Activated naive CD8-positive, alpha-beta T cell treated with anti-CD3 and anti-CD28 coated beads, Interleukin-2, amount 50 U/mL, for 16 hours (primary cell): ENCODE measurements at places on chromosomes 11 and 22.

DNA sequence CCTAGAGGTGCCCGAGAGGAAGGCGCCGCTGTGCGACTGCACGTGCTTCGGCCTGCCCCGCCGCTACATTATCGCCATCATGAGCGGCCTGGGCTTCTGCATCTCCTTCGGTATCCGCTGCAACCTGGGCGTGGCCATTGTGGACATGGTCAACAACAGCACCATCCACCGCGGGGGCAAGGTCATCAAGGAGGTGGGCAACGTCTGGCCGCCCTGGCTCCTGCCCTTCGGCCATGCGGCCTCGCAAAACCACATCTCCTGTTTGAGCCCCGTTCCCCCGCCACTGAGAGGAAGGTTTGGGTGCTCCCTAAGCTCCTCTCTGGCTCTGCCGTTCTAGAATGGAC, 3.4 kb downstream of the SLC17A6 start:
- DNase-seq, result no peak

DNA sequence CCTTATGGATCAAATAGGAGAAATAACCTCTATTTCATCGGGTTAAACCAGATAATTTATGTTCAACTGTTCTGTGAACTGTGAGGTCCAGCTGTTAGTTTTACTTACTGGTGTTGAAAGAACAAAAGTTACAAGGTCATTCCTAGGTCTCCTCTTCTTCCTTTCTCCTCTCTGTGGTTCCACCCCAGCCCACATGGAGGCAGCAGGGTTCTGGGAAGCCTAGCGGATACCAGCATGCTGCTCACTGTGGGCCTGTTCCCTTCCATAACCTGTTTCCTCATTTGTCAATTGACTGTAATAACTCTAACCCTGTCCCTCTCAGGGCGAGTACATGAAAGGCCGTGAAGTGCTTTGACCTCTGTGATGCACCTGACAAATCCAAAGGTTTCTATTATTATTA, 27.8 kb downstream of the RELT start:
- DNase-seq, result no peak

DNA sequence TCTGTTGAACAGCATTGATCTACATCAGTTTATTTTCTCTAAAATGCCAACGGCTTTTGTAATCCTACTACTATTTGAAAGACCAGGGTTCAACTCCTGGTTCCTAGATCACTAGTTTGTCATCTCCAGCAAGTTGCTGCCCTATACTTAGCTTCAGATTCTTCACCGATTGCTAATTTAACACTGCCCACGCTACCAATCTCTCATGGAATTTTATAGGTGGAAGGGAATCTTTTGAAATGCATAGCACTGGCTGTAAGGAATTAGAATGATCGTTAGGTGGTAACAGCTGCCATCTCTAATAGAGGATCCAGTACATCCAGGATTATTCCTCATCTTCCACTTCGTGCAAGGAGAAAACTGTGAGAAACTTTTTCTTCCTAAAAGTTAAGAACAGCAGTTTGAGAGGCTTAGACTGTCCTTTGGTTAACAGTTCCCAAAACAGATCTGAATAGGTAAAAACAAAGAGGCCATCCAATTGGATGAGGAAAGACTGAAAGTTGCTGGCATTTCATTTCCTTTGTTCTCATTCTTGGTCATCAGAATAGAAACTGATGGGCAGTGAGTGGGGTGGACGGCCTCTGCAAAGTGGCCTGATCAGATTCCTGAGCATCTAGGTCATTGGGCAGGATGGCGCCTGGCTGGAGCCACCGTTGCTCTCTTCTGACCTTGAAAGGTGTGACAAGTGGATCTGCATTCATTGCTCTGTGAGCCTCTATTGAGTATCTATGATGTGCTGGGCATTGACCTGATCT, 236.3 kb upstream of the SORL1-AS1 start:
- DNase-seq, result no peak

- DNase-seq, result no peak
Measured at GRCh38 chr11:1356007-1356435, 33.7 kb upstream of the BRSK2 start.
